ENCODE measurements at places on chromosomes 16 and 17.

DNA sequence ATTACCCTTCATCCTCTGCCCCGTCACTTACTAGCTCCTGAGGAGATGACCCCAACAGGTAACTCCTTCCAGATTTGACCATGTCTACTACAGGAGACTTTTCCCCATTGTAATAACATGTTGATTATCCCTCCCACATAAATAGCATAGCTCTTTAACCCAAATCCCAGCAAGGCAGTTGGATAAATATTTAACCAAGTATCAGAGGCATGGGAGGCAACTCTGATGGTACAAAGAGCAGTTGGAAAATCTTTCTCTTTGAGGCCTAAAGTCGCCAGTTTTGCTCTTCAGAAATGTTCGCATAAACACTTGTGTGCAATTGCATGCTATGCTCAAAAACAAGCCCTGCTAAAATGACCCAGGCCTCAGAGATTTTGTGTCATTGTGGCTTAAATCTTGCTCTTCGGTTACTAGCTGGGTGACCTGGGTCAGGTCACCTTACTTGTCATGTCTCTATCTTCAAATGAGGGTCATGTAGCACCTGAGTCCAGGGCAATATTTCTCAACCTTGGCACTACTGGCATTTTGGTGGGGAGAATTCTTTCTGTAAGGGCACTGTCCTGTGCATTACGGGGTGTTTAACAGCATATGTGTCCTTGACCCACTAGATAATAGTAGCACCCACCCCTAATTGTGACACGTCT, 48.8 kb downstream of the HSD17B2 start:
- no peak for DNase-seq

- DNase-seq, result no peak
Measured at GRCh38 chr16:28561557-28562187, 8.0 kb downstream of the SGF29 start.

DNA sequence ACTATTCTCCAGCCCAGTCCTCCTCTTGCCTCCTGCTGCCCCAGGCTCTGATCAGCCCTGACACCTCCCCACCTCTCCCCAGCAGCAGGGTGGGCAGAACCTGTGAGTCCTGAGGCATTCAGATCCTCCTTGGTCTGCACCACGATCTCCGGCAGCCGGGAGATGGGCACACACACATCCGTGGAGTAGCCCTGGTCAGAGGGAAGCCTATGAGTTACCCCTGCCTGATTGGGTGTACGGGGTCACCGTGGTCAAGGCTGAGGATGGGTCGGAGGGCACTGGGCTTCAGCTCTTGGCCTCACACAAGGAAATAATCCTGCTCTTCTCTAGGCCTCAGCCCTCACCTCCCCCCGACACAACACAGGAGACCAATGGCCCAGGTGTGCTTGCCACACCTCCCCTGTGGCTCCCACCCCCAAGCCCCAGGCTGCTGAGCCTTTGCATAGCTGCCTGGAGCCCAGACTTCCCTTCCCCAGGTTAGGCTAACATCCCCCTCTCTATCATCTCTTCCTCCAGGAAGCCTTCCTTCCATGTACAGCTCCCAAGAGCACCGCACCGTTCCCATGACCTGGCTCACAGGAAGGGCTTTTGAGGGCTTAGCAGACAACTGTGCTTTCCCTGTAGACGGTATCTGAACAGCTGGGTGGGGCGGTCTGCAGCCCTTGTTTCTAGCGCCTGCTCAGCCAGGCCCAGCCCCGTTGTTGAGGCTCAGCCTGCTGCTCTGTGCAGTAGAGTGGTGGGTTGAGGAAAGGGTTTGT, 3.7 kb downstream of the LDHD start:
- DNase-seq, result no peak

DNA sequence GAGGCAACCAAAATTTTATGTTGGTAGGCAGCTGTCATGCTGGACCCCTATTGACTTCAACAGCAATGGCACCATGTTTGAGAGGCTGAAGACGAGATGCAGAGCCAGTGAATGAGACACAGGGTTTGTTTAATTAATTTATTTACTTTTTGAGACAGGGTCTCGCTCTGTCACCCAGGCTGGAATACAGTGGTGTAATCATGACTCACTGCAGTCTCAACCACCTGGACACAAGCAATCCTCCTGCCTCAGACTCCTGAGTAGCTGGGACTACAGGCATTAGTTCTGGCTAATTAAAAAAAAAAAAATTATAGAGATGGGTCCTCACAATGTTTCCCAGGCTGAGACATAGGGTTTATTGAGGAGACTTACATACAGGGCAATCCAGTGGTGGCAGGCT, 36.2 kb upstream of the PPM1D start:
- no peak for DNase-seq

DNA sequence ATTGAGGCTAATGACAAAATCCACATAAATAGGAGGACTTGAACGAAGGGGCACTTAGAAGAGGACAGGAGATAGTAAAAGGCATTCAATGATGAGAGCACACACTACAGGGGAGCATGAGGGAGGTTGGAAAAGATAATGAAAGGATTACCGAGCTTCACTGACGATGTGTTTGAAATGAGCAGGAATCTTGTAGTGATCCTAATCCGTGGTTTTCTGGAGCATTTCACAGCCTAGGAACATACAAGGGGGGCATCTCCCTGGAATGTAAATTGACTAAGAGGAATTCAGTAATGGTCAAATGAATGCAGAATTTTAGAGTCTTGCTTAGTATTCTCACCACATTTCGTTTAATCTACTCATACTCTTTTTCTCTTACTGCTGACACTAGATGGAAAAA, 5.2 kb downstream of the ATMIN start:
- no peak for DNase-seq

DNA sequence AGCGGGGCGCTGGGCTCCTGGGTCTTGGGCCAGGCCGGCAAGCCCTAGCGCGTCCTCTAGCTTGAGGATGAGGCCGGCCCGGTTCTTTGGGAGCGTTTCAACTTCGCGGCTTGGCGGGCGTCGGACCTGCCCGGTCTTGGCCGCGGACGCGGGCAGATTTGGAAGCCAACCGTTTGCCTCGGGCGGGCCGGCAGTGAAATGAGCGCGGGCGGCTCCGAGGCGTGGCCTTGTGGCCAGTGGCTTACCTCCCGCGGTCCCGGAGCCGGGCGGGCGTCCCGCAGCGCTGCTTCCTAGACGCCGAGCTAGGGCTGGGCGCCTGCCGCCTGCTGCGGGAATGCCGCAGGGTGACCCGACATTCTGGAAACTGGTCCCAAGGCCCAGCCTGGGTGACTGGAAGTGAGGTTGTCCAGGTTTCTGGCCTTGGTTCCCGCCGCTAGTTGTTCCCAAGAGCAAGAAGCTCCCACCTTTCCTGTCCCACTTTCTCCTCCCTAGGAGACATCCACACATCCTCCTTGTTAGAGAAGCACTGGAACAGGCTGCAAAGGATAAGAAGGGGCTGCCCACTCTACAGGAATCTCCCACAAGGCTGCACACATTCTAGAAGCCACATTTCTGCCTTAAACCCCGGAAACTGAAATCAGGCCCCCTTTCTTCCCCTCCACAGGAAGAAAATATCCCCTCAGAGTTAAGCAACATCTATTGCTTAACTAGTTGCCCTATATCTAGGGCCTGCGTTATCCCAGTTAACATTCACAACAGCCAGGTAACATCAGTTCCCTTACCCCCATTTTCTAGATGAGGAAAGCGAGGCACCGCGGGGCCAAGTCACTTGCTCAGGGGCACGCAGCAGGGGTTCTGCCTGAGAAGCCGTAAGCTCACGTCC, 4.5 kb upstream of the CBX8 start:
- no peak for DNase-seq

GRCh38 chr17:76271669-76272540, 6.8 kb downstream of the UBALD2 start:
- no peak for DNase-seq
